ENCODE measurements at places on chromosomes 4 and X.

GRCh38 chr4:115234405-115235093, 121.1 kb upstream of the NDST4 start:
- DNase-seq = no peak

GRCh38 chr4:119053245-119053644, 82.4 kb upstream of the MYOZ2 start:
- DNase-seq = no peak

GRCh38 chr4:8913858-8914460, 42.3 kb upstream of the HMX1 start:
- DNase-seq = no peak

DNA sequence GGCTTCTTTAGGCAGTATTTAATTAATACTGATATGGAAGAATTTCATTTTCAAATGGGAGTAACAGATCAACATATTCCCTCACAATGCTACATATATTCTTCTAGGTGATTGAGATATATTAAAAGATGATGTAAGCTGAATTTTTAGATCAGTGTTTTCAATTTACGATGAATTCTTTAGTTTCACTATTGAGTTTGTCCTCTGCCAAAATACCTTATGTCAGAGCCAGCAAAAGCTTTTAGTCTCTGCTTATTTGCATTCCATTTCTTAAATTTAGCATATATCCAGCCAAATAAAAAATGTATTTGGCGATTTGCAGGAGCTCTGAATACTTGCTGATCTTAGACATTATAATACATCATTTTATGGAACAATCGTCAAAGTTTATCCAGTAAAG, 144.3 kb downstream of the MOSPD2 start:
- no peak for DNase-seq

DNA sequence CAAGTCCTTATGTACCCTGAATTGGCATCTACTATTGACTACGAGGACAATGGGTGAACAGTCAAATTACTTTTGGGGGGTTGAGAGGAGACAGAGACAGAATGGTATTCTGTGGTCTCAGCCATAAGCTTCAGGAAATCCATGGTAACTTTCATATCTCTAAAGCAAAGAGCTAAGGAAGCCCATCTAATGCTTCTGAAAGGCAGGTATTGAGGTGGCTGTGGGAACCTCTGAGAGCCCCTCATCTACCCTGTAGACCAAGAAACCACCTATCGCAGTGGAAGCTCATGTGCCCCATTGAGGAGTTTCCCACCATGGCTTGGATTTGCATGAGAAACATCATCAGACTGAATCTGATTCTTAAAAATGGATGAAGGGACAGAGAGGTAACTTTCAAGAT, 23.1 kb upstream of the BMP2K start:
- DNase-seq = no peak

- no peak for DNase-seq
Measured at GRCh38 chr4:98994474-98995182, 893 bp upstream of the METAP1 start.

DNA sequence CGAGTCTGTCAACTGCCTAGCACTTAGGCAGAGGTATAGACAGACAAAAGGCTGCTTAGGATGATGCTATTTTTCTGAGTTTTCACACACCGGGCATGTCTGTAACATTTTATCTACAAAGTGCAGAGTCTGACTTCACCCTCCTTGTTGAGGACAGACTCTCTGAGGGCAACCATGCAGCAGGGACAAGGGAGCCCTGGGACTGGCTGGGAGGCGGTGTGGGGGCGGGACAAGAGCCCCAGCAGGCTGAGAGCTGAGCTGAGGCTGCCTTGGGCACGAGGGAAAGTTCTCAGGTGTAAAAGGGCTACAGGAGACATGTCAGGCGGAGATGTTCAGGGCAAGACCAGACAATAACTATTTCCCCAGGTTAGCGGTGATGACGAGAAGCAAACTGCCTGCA, 81.6 kb downstream of the GATB start:
- no peak for DNase-seq

- DNase-seq = no peak
Measured at GRCh38 chrX:15820106-15821073, 30.1 kb downstream of the ZRSR2 start.

- DNase-seq = no peak
Measured at GRCh38 chr4:101400096-101400495, 52.8 kb upstream of the PPP3CA start.

DNA sequence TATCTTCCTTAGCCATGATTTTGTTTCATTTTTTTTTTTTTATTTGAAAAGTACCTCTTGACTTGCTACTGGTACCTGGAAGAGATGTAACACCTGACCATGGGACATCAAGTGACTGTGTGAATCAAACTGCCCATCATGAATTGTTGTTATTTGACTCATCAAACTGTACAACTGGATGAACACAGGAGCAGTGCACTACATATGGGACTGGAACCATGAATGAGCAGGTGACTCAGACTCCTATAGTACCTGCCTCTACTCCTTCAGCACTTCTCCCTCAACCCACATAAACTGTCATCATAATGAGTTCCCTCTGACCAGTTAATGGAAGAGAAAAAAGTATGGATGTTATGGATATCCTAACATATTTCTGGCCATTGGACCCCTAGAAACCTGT, 15.9 kb upstream of the UBE2D3 start:
- DNase-seq = no peak

GRCh38 chr4:121140716-121141460, 23.2 kb downstream of the TNIP3 start:
- no peak for DNase-seq

DNA sequence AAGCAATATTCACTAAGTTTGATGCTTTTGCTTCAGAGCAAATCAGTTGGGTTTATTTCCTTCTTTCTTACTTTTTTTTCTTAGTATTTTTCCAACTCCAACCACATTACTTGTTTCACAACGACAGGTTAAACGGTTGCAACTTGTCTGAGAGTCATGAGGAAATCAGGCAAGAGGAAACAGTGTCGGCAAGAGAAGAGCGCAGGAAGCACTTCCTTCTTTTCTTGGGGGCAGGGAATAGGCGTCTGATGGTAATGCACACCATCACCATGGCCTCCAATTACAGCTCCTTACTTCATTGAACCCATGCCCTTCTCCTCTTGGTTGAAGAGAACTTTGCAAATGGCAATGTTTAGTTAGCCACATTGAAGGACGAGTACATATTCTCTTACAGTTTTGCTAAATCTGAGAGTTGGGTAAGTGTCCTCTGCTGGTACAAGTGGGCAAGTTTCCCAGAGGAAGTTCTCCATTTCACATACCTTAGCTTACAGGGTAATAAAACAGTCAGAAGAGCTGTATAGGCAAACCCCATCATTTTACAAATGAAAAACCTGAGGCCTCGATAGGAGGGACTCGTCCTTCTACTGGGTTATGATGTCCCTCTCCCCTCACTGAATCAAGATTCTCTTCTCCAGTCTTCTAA, 8.3 kb upstream of the CXCL8 start:
- no peak for DNase-seq

- peak; percentile 20 for DNase-seq
Measured at GRCh38 chr4:98446499-98447375, 185.6 kb downstream of the RAP1GDS1 start.

DNA sequence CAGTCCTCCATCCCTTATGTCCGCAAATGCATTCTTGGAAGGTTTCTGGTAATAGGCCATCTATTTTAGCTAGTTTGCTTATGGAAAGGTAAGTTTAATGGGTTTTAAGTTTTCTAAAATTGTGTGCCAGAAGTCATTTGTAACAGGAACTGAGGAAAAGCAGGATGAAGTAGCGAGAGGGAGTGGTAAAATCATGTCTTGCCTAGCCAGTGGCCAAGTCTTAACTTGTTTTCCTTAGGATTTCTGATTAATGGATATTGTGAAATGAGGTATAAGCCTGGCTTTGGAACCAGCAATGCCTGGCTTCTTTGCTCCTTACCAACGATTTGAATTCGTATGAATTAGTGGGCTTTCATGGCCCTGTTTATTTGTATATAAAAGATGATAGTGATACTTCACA, 7.3 kb downstream of the SEC24B start:
- no peak for DNase-seq

GRCh38 chr4:180028682-180029081, 2214.5 kb upstream of the TENM3 start:
- no peak for DNase-seq

- no peak for DNase-seq
Measured at GRCh38 chr4:123786920-123787319, 390.3 kb downstream of the SPRY1 start.

GRCh38 chr4:61760820-61761219, 560.7 kb downstream of the ADGRL3 start:
- DNase-seq = no peak

- DNase-seq = no peak
Measured at GRCh38 chr4:183797011-183797444, 108.1 kb upstream of the STOX2 start.
